Neural crest cell (in vitro differentiated cells): ENCODE measurements at places on chromosomes 7 and 10. TPM values are rescaled to one million over a fixed set of nuclear protein-coding genes. Genes with fewer than 3 reads are reported as not detected.
A peak's percentile ranks its signal among the peaks of the same experiment; 100 is the strongest.

- DNase-seq: no peak
Observed at GRCh38 chr10:122116331-122116730, 127.4 kb downstream of the TACC2 start.

GRCh38 chr10:80699602-80700039 is 161.9 kb downstream of the SH2D4B start:
- DNase-seq: peak; percentile 94

- DNase-seq: no peak
Observed at GRCh38 chr7:74516214-74516613, 62.5 kb downstream of the GTF2IRD1 start.

The TRIM73 gene
- total RNA-seq: 5.3 and 6.8 TPM in 2 replicates

The STEAP1 gene
- 2.4 and 3.3 TPM in 2 replicates for total RNA-seq

DNA sequence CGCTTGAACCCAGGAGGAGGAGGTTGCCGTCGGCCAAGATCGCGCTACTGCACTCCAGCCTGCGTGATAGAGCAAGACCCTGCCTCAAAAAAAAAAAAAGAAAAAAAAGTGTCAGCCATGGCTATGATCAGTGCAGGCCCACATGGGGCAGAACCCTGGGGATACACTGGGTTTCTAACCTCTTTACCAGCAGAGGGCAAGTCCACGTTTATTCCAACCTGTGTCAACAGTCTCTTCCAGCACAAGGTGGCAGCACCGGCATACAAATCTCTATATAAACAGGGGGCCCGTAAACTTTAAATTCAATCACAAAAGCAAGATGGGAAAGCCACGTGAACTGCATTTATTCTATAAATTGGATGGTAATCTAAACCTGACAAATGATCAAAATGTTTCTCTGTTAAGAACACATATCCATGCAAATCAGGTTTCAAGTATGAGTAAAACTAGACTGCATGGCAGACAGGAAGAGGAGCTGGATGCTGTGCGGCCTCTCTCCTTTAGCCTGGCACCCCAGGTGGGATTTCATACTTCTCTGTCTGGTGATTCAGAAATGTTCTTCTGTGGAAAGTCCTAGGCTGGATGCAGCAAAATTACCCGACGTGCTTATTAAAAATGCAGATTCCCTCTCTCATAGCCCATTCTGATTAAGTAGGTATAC is 60.0 kb upstream of the STEAP1B start:
- DNase-seq: peak; percentile 59

- DNase-seq: no peak
Observed at GRCh38 chr7:106869954-106870353, 4.9 kb downstream of the PIK3CG start.

- DNase-seq: no peak
Observed at GRCh38 chr10:74406006-74406405, 255.0 kb downstream of the ADK start.
